ENCODE measurements at places on chromosomes 4 and X. TPM values are rescaled to one million over a fixed set of nuclear protein-coding genes. Genes with fewer than 3 reads are reported as not detected.

DNA sequence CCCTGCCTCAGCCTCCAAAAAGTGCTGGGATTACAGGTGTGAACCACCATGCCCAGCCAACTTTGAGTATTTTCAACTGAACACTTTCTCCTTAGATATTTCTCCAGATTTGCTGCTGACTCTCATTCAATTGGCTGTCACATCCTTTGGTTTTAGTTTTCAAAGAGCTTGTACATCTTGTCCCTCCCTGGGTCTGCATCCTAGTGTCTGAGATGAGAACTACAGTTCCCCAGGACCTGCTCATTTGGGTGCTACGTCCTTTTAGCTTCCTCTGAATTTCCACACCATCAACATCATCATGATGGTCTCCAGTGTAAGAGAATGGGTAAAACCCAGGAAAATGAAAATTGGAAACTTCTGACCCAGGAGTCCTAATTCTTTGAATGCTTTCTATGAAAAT, 312.9 kb downstream of the NLGN4X start:
- DNase-seq, result no peak

DNA sequence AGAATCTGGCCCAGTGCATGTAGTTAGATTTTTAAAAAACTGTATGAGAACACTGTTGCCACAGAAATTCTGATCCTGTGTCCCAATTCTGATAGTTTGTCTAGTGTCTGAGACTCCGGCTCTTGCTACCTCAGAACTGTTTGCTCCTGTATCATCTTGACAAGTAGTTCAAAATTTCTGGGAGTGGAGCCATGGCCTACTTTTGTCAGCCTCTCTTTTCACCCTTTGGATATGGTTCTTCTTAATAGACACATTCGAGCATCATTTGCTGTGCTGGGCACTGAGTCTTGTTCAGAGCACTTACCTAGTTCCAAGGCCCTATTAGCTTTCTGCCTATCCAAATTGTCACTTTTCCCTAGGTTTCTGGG, 46.9 kb downstream of the ATP10D start:
- DNase-seq, result no peak

DNA sequence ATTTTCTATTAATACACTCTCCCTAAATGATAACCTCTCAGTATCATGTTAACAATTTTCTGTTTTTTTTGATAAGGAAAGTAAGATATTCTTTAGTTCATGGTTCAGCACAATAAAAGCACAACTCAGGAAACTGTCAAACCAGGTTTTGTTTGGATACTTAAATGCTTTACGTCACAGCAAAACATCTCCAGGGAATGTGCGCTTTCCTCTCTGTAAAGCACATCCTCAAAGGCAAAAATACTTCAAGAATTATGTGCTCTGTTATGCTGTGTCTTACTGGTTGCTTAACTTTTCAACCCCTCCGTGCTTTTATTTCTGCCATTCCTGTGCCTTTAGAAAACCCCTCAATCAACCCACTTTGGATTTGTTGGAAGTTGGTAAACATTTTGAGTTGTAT, 27.8 kb downstream of the SNX25 start:
- no peak for DNase-seq

The P2RY10 gene
- total RNA-seq, result 0.19 TPM

The TECRL gene
- total RNA-seq, result not detected

The CCDC158 gene
- total RNA-seq, result 0.45 TPM

- peak; percentile 92 for DNase-seq
Observed at GRCh38 chr4:36244257-36245082, at the start of gene ARAP2. TSS of gene ARAP2 (minus strand) at chr4:36244514. CDS start at chr4:36229486, 15,028 bp downstream.

- DNase-seq, result no peak
Observed at GRCh38 chrX:132876523-132877338, 81.7 kb downstream of the HS6ST2 start.

- DNase-seq, result no peak
Observed at GRCh38 chr4:28621591-28621990, 1761.0 kb downstream of the STIM2 start.

The AKAP14 gene
- total RNA-seq, result not detected

The TMEM255A gene
- total RNA-seq, result 1.00 TPM

All from mesenteric fat pad (tissue), 1 donor.